ENCODE measurements at places on chromosomes 16 and 17. TPM values are rescaled to one million over a fixed set of nuclear protein-coding genes. Genes with fewer than 3 reads are reported as not detected.

The FUS gene
- 37.8 TPM for total RNA-seq

The KRTAP1-1 gene
- total RNA-seq: not detected

The UNC13D gene
- total RNA-seq: 0.19 TPM

The TUBB3 gene
- total RNA-seq: 119 TPM

The TBC1D3G gene
- not detected for total RNA-seq
